ENCODE measurements at places on chromosomes 11 and 22. TPM values are rescaled to one million over a fixed set of nuclear protein-coding genes. Genes with fewer than 3 reads are reported as not detected.

DRD4 gene
- 0.22 TPM for total RNA-seq

DNA sequence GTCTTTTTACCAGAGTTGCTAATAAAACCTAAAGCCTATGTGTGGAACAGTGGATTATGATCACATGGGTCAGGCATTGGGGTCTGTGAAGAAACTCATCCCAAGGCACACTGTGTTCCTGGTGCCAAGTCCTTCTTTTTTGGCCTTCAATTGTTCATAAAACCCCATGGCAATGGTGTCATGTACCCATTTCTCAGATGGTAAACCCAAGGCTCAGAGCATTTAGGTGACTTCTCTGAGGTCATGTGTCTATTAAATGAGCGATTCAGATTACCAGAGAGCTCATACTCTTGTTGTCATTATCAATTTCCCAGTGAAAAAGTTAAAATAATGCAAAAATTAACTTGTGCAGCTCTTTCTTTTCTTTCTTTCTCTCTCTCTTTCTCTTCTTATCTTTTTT lies 272.8 kb upstream of the SYN3 start:
- DNase-seq = no peak

- DNase-seq = no peak
These were observed 116.7 kb upstream of the LARGE1 start for GRCh38 chr22:34036931-34037330.

DNA sequence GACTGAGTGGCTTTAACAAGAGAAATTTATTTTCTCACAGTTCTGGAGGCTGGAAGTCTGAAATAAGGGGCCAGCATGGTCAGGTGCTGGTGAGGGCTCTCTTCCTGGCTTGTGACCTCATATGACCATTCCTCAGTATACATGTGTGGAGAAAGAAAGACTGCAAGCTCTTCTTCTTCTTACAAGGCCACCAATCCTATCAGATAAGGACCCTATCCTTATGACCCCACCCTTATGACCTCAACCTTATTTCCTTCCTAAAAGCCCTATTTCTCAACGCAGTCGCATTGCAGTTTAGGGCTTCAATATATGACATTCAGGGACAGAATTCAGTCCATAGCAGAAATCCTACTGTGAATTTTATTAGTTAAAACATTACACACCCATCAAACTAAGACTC lies 124.4 kb upstream of the RAG2 start:
- DNase-seq = no peak

DNA sequence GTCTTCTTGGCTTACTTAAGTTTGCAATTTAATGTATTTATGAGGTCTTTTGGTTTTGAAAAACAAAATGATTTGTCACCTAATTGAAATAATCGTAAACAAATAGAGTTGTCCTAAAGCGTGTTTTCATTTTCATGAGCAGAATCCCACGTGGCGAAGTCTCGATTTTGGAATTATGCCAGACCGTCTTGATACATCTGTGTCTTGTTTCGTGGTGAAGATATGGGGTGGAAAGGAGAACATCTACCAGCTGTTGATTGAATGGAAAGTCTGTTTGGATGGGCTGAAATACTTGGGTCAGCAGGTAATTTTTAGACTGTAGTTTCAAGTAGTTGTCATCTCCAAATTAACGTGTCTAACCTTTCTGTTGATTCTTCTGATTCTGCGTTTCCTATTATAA lies 64.7 kb downstream of the UVRAG start:
- DNase-seq = no peak

Measured in left ventricle myocardium inferior (tissue), 1 donor.